Ascending aorta (tissue), 2 donors: ENCODE measurements at places on chromosomes 3 and 15.

DNA sequence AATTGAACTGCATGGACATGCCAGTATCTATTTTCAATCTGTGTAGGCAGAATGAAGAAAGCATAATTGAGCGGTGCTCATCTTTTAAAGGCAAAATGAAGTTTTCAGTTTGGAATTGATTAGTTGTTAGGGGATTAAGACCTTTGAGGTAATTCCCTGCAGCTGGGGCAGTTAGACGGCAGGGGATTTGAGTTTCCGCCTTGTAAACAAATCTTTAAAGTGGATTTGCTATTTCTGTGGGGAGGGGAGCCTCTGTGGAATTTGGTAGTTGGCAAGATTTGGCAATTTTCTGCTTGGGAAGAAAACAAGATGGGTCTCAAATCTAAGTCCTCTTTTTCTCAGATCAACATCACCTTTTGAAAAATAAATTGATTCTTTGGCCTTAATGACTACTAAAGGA lies 212.5 kb upstream of the CNTN6 start:
- DNase-seq = no peak

DNA sequence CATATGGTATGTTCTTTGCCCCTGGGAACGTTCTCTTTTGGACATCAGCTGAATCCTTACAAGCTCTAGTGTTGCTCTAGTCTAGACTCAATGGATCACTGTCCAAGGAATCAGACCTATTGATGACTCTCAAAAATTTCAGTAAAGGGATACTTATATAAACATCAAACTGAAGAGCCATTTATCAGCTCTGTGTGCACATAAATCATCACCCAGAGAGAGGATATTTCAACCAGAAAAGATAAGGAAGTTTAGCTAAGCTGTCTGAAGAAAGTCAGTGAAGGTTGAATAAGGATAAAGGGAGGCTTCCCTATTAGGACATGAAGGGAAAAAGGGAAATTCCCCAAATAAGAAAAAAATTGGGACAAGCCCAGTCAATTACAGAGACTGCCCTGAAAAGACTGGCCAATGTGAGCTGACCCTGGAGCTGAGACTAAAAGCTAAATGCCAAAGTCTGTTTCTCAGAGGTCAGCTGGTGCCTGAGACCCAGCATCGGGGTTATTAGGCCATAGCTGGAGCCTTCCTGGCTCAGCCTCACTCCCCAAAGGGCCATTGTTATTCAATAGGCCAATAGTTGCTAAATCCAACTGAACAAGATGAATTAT lies 424.1 kb upstream of the THBS1 start:
- DNase-seq = no peak

DNA sequence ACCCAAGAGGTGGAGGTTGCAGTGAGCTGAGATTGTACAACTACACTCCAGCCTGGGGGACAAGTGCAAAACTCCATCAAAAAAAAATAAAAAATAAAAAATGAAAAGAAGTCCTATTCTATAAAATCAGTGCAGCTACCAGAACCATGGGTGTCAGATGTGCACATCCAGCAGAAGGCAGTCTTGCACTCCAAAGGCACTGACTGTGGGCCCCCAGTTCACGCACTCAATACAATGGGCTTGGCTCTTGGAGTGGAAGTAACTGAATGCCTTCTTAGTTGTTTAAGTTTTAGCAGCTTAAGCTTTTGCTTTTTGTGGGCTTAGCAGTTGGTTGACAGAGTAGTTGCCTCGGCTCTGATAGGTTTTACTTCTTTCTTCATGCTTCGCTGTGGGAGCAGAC lies 141.4 kb downstream of the AGBL1 start:
- no peak for DNase-seq

DNA sequence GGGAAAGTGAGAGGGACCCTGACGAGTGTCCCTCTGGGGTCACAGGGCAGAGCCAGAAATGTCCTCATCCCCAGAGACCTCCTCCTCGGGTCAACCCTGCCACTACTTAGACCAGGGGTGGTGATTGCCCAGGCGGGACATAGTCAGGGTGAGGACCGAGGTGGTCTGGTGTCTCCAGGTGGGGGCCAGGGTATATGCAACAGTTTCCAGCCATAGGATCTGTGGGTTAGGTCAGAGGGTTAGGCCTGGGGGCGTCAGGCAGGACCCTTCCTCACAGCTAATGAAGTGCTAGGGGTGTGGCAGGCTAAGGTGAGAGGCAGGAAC lies 22.3 kb upstream of the FBLN2 start:
- no peak for DNase-seq

- DNase-seq = no peak
Measured at GRCh38 chr3:59001675-59002074, 48.1 kb downstream of the CFAP20DC start.

GRCh38 chr15:87752250-87752951 lies 504.1 kb downstream of the NTRK3 start:
- no peak for DNase-seq

DNA sequence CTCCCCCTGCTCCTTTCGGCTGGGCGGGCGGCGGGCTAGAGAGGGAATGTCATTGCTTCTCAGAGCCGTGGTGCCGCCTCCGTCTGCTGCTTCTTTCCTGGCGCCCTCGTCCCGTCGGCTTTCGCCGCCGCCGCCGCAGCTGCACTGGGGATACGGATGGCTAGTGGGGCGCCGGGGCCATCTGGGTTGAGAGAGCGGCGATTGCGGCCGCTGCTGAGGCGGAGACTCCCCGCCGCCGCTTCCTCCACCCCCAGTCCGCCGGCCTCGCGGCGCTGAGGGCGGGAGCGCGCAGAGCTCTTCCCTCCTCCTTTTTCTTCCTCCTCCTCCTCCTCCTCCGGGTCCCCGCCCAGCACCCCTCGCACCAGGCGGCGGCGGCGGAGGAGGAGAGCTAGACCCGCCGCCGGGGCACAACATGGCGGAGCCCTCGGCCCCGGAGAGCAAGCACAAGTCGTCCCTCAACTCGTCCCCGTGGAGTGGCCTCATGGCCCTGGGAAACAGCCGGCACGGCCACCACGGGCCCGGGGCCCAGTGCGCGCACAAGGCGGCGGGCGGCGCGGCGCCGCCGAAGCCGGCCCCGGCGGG lies at the start of gene STT3B:
Gene STT3B (plus strand): TSS at position 339 of the 582 bp plus-strand sequence. CDS start 74 bp downstream, at position 413.
- peak; percentile 87 for DNase-seq

DNA sequence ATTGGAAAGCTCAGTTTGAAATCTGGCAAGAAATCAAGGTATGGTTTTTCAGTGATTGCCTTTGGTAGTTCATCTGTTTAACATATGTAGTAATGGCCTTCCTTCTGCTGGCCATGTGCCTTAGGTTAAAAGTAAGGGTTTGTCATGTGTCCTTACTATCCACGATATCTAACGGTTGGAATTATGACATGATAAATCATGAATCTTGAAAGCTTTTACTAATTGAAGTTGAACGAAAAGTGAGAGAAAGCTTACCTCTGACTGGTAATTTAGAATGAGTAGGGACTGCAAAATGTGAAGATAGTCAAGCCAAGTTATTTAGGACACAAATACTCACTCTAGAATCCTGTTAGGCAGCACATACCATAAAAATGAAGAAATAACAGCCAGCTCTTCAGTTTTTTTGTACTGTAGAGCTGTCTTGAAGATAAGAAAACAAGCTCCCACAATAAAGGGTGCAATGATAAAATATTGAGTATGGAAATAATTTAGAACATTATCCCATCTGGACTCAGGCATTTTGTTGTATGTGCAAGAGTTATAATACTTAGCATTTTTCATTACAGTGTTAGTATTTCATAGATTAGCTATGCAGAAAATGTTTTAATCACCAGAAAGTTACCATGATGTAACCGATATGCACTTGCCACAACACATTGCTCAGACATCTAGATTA lies 303.4 kb downstream of the ZNF385D start:
- no peak for DNase-seq

- DNase-seq = no peak
Measured at GRCh38 chr15:42063122-42063848, 31.1 kb downstream of the PLA2G4D start.

DNA sequence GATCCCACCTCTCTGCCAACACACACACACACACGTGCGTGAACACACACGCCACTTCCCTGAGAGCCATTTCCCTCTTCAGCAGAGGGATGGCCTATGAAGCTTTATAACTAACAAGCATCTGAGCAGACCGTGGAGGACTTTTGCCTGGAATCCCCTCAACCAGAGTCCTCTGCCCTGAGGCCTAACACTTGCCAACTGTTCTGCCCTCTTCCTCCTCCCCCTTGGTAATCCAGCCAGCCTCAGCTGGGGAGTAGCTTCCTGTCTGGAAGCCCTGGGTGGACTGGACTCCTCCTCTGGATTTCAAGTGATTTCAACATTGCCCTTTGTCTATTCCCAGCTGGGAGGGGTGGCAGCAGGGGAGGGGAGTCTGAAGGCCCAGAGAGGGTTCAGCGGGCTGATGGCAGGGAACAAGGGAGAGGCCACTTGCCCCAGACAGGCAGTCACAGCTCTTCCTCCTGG lies 68.4 kb upstream of the HACD2 start:
- DNase-seq = no peak

DNA sequence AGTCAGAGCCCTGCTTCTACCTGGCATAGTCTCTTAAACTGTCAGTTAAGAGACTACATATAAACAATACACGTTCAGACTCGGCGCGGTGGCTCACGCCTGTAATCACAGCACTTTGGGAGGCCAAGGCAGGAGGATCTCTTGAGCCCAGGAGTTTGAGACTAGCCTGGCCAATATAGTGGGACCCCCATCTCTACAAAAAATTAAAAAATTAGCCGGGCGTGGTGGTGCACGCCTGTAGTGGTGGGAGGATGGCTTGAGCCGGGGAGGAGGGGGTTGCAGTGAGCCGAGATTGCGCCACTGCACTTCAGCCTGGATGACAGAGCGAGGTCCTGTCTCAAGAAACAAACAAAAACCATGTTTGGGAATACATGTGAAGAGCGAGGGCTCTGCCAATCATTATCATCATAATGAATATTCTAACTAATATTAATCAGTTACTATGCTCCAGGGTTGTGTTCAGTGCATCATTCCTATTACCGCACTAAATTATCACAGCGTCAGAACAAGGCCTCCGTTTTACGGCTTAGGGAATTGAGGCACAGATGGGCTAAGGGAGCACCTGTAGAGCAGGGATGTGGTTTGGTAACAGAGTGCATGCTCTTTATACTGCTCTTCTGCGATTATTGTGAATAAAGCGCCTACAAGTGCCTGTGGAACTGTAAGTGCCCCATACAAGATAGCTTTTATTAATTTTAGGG lies 844 bp upstream of the UQCC5 start:
- no peak for DNase-seq

GRCh38 chr3:83523470-83524073 lies 1435.2 kb upstream of the CADM2 start:
- DNase-seq = no peak

- DNase-seq = no peak
Measured at GRCh38 chr3:8524656-8525399, 23.2 kb downstream of the LMCD1 start.

DNA sequence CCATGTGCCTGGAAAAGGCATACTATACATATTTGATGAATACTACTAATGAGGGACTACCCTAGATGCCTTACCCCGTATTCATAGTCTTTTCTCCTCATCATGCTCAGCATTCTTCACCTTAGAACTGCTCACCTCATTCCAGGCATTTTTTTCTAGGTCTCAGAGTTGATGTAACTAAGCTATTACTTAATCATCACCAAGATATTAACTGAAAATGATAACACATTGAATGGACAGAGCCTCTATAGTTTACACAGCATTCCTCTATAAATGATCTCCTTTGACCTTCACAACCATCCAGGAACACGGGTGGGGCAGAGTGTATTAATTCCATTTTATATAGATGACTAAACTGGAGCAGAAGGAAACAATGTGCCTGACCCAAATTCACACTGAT lies 174.1 kb upstream of the DPH6 start:
- DNase-seq = no peak

- DNase-seq = no peak
Measured at GRCh38 chr15:43908516-43909050, 81.8 kb downstream of the WDR76 start.

GRCh38 chr3:31562525-31562924 lies 29.8 kb downstream of the STT3B start:
- DNase-seq = no peak

GRCh38 chr3:120693439-120694171 lies 11.6 kb upstream of the HGD start:
- no peak for DNase-seq

GRCh38 chr15:92339361-92339760 lies 54.3 kb upstream of the ST8SIA2 start:
- DNase-seq = no peak

DNA sequence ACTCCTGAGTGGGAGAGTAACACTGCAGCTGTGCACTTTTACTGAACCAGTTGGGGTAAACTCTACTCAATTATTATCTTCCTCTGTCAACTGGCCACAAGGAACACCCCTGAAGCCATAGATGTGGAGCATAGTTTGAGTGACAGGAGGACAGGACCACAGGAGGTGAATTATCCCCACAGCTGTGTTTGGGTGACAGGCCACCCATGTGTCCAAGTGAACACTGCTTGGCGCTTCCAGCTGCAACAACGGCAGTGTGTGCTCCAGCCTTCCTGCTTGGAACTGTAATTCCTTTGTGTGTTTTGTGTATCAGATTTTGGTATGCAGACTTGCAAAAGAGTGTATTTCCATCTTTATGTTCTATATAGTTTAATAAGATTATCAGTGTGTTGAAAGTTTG lies 20.2 kb upstream of the TSPAN3 start:
- DNase-seq = peak; percentile 28

GRCh38 chr3:24264011-24264410 lies 230.6 kb downstream of the THRB start:
- DNase-seq = no peak

- DNase-seq = no peak
Measured at GRCh38 chr3:61323094-61323493, 71.8 kb upstream of the FHIT start.

DNA sequence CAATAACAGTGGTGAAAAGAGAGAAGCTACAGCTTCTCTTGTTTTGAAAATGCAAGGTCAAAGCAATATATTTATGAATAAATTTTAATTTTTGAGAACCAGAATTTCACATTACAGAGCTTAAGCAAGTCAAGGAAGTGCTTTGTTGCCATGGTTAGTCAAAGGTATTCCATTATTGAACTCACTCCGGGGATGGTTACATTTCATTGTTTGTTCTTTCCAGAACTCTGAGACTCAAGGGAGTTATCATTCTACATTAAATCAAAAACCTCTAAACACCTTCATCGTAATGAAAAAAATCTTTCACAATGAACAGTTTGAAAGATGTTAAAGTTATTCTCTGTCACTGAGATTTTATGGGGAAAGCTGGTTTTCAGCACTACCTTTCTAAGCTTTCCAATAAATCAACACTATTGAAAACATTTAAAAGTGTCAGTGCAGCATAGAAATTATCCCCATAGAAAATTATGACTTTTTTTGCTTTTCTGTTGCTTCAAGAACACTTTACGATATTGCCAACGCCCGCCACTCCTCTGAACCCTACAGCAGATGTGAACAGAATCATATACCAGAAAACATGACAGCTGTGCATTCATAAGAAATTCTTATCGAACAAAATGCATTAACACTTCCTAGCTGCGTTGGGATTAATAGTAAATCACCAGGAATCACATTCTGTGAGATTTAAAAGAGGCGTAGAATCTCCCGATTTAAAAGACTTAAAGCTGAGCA lies 83.0 kb downstream of the OTOL1 start:
- no peak for DNase-seq

- no peak for DNase-seq
Measured at GRCh38 chr3:66494959-66495667, 5.7 kb downstream of the LRIG1 start.

GRCh38 chr15:76823890-76824289 lies 81.2 kb downstream of the SCAPER start:
- no peak for DNase-seq

GRCh38 chr3:107775974-107776373 lies 253.2 kb downstream of the BBX start:
- DNase-seq = no peak

- DNase-seq = peak; percentile 16
Measured at GRCh38 chr3:146160964-146161662, at the start of gene PLOD2. TSS of gene PLOD2 (minus strand) at chr3:146161184. CDS start at chr3:146160989, 195 bp downstream.
